ENCODE measurements at places on chromosomes 2 and 18.
A peak's percentile ranks its signal among the peaks of the same experiment; 100 is the strongest.

DNA sequence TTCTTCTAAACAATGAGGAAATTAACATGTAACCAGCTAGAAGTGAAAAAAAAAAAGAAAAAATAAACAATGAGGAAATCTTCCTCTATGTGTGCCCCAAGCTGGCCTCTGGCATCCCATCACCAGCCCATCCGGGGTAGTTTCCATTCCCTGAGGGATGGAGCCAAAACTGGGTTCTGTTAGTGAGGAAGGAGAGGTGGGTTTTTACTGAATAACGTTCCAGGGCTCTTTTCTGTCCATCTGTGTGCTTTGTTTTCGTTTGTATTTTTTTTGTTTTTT, 9.7 kb downstream of the EFHD1 start:
- DNase-seq, result no peak

GRCh38 chr18:24035316-24035715, 20.8 kb downstream of the TTC39C start:
- no peak for DNase-seq

DNA sequence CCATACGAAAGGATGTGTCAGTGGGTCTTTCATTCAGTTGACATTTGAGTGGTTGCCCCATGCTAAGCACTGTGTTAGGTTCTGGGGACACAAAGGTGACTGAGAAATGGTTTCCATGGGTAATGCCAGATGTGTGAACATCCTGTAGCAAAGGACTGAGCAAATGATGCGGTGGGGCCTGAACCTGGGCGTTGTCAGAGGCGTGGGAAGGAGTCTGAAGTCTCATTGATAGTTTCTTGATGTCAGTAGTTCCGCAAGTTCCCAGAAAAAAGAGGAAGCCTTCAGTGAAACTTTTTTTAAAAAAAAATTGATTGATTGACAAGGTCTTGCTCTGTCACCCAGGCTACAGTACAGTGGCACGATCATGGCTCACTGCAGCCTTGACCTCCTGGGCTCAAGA, 56.9 kb downstream of the LIMS1 start:
- DNase-seq, result peak; percentile 69

DNA sequence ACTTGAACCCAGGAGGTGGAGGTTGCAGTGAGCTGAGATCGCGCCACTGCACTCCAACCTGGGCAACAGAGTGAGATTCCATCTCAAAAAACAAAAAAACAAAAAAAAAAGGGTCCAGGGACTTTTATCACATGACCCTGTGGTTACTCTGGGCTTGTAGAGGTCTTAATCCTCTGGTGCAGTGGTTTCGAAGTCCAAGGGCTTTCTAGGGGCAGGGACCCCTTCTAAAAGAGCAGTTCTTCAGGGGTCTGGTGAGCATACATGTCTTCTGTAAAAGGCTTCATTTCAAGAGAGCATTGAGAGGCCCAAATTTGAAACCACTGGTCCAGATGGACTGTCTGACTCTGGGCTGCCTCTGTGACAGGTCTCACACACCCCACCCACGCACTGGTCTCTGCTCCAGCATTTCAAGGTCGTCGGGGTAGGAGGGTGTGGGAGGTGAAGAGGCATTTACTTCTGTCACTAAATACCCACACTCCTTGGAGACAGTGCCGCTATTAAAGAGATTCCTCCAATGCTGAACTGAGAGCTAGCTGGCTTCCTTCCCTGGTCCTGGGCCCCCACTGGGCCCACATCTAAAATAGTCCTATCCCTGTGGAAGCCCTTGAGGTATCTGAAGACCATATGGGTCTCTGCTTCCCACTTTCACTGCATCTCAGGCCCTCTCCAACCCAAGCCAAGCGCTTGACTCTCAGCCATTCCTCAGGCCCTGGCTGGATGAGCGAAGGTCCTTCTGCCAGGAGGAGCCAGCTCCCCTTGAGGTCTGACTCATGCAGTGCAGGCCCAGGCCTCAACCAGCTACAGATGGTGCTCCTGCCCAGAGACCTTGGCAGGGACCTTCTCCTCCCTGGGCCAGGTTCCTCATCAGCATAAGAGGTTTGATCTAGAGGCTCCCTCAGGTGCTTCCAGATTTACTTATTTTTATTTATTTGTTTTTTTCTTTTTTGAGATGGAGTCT, 44.8 kb downstream of the PAX8 start:
- peak; percentile 51 for DNase-seq

DNA sequence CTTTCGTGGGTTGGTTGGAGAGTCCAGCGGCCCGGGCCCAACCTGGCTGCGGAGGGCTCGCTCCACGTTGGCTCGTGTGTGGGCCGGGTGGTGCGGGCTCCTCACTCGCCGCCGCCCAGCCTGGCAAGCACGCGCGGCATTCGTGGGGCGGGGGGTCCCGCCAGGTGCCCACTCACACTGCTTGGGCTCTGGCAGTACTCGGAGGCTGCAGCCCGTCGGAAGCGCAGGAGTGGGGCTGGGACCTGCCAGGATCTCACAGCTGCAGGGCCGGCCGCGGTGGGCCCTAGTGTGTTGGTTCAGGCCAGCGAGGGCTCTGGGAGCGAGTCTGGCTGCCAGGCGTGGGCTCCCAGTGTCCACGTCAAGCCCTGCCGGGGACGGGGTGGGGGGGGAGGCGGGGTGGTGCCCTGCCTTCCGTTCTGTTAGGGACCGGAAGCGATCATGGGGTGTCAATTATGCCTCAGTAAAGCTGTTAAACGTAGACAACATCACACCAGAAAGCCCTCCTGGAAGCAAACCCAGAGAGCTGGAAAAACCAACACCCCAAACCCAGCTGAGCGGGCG, 1.0 kb upstream of the HS6ST1 start:
- peak; percentile 40 for DNase-seq

GRCh38 chr18:48902856-48903601, 47.7 kb downstream of the SMAD7 start:
- DNase-seq, result no peak

DNA sequence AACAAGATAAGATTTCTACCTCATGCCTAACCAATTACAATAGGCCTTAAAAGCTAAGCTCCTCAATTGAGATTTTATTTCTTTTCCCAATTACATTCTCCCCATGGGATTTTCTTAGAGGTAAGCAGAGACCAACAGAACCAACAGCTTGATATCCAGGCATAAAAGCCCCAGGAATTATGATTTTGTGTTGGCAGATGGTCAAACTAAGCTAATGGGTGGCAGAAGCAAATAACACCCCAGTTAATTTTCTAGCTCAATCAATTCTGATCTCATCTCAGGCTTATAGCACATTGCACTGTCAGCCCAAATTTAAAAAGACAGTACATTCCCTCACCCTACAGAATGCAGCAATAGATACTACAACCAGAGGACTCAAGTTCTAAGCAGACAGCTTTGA, 156.4 kb downstream of the NRXN1 start:
- no peak for DNase-seq

GRCh38 chr2:230158468-230158867, 61.3 kb downstream of the SP110 start:
- peak; percentile 25 for DNase-seq

- DNase-seq, result no peak
Observed at GRCh38 chr2:121565389-121566250, 34.9 kb downstream of the RNU4ATAC start.

GRCh38 chr18:46335534-46336101, 231.4 kb downstream of the HAUS1 start:
- DNase-seq, result no peak

GRCh38 chr2:202376460-202377206, 506 bp downstream of the BMPR2 start:
- peak; percentile 49 for DNase-seq

DNA sequence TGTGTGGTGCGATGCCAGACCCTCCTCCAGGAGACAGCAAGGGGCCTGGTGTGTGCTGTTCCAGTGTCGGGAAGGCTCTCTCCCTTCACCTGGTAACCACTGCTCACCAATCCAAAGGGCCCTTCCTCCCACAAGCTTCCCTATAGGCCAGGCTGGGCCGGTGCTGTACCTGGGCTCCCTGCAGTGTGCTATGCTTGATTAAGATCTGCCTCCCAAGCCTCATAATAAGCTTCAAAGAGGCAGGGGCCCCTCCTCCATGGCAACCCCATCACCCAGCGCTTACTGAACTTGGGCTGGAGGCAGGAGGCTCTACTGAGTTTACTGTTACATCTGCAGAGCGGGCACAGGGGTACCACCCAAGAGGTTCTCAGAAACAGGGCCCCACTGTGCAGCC, 4.5 kb upstream of the MAL start:
- DNase-seq, result no peak

- DNase-seq, result no peak
Observed at GRCh38 chr2:133787207-133787606, 218.9 kb upstream of the NCKAP5 start.

- DNase-seq, result no peak
Observed at GRCh38 chr2:178246696-178247095, 52.4 kb downstream of the OSBPL6 start.

- peak; percentile 84 for DNase-seq
Observed at GRCh38 chr18:49072524-49072934, 121.8 kb upstream of the SMAD7 start.

- no peak for DNase-seq
Observed at GRCh38 chr2:229943770-229944449, 21.6 kb downstream of the FBXO36 start.

DNA sequence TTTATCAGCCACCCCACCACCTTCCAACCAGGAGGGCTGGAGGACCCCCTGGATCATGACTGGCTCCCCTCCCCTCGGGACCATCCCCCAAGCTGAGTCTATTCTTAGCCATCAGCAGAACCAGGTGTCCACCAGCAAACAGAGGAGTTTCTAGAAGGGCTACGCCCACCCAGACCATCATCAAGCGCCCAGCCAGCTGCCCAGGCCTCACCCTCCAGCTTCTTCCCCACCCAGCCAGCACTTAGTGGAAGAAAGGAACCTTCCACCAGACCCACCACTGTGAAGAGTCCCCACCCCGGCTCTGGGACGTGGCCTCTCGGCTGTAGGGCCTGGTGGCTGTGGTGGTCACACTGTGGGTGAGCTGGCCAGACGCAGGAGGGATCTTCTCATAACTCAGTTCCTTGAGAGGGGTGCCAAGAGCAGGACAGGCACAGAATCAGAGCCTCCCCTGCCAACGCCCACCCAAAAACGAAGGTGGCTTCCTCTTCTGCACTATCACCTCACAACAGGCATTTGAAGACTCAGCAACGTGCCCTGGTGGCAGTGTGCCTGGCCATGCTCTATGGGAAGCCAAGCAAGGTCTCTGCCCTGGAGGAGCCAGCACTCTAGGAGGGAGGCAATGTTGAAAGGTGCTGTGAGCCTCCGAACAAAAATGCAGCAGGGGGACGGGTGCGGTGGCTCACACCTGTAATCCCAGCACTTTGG, 19.0 kb downstream of the BIN1 start:
- DNase-seq, result peak; percentile 84

GRCh38 chr18:74529378-74529777, 4.9 kb upstream of the CNDP1 start:
- no peak for DNase-seq

GRCh38 chr18:37064187-37064586, 235.3 kb downstream of the KIAA1328 start:
- DNase-seq, result no peak

GRCh38 chr2:108820482-108820881, 33.9 kb downstream of the CCDC138 start:
- DNase-seq, result no peak

DNA sequence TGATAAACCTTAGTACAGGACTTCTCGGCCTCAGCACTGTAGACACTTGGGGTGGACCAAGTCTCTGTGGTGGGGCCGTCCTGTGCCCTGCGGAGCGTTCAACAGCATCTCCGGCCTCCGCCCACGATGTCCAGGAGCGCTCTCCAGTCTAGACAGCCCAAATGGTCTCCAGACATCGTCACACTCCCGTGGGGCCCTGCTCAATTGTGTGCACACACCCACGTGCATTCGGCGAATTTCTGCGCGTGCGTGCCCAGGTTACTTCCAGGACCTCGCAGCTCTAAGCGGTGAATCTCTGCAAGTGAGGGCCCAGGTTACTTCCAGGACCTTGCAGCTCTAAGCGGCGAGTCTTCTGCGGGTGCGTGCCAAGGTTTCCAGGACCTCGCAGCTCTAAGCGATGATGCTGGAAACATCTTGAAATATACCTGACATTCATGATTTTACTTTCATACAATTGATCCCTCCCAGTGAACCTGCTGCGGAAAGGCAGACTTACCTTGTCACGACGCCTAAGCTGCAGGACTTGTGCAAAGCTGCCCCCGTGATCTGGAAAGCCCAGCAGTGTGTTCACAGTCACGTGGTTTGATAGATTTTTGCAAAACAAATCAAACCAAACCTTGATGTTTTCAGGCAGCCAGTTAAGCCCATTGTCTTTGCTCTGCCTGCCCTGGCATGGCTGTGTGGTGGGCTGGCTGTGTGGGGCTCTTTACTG, 16.1 kb upstream of the OTOS start:
- DNase-seq, result no peak

DNA sequence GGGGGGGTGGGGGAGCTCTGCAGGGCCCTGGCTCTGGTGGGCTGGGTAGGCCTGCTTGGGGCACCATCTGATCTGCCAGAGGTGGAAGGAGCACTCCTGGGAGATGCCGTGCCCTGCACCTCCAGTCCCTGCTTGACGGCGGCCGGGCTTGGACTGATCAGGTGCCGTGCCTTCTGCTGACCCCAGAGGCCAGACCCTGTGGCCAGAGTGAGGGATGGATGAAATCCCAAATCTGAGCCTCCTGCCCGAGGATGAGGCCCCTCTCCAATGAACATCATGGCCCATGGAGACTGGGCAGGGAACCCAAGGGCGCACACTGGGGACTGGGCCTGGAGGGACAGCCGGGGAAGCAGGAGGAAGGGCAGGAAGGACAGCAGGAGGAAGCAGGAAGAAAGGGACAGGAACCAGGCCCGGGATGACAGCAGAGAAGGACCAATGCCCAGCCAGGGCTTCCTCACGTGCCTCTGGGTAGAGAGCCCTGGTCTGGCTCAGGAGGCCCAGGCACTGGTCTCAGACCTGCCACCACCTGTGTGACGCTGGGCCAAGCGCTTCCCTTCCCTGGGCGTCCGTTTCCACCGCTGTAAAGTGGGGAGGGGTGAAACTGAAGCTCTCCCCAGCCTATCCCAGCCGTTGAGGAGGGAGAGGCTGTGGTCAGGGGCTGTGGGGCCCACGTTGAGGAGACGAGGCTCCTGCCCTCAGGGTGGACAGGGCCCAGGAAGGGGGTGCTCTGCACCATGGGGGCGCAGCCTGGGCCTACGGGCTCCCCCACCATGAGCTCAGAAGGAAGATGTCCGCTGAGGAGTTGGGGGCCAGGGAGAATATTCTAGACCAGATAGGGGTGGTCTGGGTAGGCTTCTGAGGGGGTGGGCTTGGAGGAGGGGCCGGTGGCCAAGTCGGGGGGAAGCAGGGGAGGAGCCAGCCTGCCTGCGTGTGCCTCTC, 1.0 kb upstream of the GPR35 start:
- DNase-seq, result no peak

- DNase-seq, result no peak
Observed at GRCh38 chr18:35267809-35268208, 22.2 kb downstream of the ZSCAN30 start.

GRCh38 chr2:152446213-152446612, 111.2 kb downstream of the FMNL2 start:
- no peak for DNase-seq

- DNase-seq, result no peak
Observed at GRCh38 chr2:234394450-234394849, 102.4 kb downstream of the ARL4C start.

DNA sequence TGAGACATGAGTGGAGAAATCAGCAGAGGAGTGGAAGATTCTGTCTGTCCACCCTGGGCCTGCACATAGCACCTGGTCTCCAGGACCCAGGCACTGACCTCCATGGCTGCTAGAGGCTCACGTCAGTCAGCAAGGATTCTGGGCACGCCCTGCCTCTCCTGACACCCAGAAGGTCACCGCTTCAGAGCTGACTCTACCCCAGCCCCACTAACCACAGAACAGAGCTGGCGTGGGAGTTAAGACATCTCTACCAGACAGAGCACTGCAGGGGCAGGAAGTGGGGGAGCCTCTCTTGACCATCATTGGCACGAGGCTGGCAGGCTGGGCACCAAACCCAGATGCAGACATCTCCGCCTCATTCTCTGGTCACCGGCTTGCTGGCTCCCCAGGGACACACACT, 3.0 kb downstream of the ADCY3 start:
- peak; percentile 84 for DNase-seq
